Left lobe of liver (tissue), 2 donors: ENCODE measurements at places on chromosomes 12 and 14. TPM values are rescaled to one million over a fixed set of nuclear protein-coding genes. Genes with fewer than 3 reads are reported as not detected.

AQP2 gene
- not detected for total RNA-seq

IL22 gene
- total RNA-seq, result not detected

DNA sequence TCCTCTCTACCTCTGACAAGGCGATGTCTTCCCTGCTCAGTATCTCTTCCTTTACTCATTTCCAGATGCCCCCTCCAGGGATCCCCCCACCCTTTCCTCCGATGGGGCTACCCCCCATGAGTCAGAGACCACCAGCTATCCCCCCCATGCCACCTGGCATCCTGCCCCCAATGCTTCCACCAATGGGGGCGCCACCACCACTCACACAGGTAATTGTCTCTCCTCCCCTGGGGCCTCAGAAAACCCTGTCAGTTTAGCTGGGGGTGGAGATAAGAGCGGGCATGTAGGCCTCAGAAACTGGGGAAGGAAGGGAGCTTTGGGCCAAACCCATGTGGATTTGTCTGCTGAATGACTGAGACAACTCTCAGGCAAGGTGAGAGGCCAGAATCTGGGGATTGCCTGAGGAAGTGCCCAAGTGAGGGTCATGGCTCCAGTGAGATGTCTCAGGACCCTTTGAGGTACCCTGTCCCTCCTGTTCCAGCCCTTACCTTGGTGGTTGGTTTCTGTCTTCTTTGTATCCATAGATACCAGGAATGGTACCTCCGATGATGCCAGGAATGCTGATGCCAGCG lies 8.1 kb downstream of the PRPF40B start:
- DNase-seq, result no peak

TMPRSS12 gene
- total RNA-seq, result not detected

BLOC1S1 gene
- 97.2 TPM for total RNA-seq

GPR84 gene
- not detected for total RNA-seq

KRT85 gene
- total RNA-seq, result not detected

PSME1 gene
- total RNA-seq, result 98.1 TPM

- DNase-seq, result peak; percentile 63
These were observed 3.6 kb upstream of the FOS start for GRCh38 chr14:75274899-75275569.

CCDC184 gene
- total RNA-seq, result not detected

GRCh38 chr12:112375105-112375504 lies 7.1 kb downstream of the HECTD4 start:
- DNase-seq, result no peak
